ENCODE measurements at places on chromosomes 5 and 9.

GRCh38 chr5:52840277-52841050, 52.7 kb downstream of the ITGA1 start:
- peak; percentile 54 for DNase-seq

- peak; percentile 50 for DNase-seq
Observed at GRCh38 chr9:73219985-73220626, 68.4 kb downstream of the ANXA1 start.

DNA sequence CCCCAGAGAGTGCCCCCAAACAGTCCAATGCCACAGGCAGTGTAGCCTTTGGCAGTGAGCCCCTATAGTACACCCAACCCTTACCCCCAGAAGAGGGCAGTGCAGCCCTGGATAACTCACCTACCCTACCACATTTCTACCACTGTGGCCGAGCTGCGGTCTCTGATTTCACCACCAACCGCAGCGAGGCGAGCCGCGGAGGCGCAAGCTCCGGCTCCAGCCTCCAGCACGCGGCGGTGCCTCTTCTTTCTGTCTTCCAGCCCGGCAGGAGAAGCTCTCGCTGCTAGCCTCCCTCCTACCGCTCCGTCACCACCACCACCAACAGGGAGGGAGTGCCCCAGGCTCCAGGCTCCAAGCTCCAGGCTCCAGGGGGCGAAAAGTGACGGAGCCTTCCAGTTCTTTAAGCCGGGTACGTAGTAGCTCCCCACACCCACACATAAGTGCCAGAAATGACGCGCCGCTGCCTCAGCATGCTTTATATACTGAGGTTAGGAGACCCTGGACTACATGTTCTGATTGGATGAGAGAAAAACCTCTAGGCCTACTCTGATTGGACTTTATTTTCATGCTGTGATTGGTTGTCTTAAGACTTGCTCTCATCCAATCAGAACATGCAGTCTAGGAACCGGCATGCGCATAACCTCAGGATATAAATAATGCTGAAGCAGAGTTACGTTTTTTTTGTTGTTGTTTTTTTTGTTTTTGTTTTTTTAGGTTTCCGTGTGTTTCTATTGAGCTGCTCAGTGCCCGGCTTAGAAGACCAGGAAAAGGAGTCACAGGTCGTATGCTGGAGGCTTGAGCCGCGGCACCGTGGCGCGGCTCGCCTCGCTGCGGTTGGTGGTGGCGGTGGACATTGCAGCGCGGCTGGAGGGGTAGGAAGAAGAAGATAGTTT, at the start of gene PCAT7:
TSS of gene PCAT7 (plus strand) at position 645 of the 893 bp plus-strand sequence.
- DNase-seq, result peak; percentile 92

DNA sequence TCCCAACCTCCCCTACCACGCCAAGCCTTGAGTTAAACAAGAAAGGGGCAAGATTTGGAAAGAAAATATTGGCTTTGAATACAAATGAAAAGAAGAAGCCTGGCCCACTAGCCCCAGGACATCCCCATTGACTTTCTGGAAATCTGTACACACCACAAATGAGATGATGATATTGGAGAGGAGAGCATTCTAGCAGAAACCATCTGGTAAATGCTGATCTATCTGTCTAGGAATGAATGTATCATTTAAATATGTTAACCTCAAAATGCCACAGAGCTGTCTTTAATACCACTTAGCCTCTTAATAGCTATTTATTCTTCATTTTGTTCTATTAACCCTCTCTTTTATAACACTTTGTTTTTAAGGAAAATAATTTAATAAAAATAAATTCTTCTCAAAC, 270.2 kb upstream of the PDE4D start:
- DNase-seq, result no peak

GRCh38 chr5:156680831-156681230, 169.3 kb upstream of the PPP1R2B start:
- no peak for DNase-seq

DNA sequence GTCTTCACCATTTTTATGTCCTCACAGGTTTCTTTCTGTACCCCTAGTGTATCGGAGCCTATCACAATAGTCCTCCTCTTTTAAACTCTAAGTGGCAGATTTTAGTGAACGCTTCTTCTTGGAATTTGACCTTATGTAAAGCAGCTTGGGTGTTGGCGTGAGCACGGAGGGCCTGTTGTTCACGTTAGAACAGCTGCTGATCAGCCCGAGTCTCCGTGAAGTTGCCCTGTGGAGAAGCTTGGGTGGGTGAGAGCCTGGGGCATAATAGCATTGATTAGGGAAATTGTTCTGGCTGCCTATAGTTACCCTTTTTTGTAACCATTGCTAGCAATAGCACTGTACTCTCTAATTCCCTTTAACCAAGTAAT, 167.0 kb upstream of the OTULINL start:
- no peak for DNase-seq
